ENCODE measurements at places on chromosomes 13 and 19. TPM values are rescaled to one million over a fixed set of nuclear protein-coding genes. Genes with fewer than 3 reads are reported as not detected.

- peak; percentile 64 for DNase-seq
Measured at GRCh38 chr13:67229481-67230403, at the start of gene PCDH9. Gene PCDH9, minus strand, starts transcription at chr13:67230336. Its CDS starts 1,896 bp downstream, at chr13:67228440.

DNA sequence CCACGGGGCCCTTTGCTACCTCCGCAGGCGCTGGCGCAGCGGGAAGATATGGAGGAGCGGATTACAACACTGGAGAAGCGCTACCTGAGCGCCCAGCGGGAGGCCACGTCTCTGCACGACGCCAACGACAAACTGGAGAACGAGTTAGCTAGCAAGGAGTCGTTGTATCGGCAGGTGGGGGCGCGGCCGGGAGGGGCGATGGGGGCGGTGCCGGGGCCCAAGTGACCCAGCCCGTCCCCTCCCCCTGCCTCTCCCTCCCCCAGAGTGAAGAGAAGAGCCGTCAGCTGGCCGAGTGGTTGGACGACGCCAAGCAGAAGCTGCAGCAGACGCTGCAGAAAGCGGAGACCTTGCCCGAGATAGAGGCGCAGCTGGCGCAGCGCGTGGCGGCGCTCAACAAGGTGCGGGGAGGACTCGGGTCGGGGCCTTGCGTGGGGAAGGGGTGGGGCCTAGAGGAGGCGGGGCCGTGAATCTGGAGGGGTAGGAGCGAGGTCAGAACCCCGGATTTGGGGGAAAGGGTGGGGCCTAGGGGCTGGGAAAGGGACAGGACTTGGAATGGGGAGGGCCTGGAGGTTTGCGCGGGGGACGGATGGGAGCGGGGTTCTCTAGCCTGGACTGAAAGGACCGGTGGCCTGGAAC is 13.7 kb downstream of the PPFIA3 start:
- no peak for DNase-seq

DNA sequence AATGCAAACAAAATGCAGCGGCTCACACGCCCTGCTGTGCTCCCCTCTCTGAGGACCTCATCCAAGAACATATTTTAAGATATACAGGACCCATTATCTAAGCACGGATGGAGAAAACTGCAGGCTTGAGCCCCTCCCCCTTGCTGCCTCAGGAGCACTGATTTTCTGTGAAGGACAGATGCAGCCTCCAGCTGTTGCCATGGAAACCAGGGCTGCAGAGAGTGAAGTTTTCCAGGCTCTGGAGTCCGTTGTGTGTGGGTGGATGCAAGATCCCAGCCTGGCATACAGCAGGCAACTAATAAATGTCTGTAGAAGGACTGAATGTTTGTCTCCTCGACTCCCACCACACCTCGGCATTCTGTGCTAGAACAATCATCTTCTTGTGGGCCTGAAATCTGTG is 105.6 kb upstream of the PEG3 start:
- peak; percentile 98 for DNase-seq

DNA sequence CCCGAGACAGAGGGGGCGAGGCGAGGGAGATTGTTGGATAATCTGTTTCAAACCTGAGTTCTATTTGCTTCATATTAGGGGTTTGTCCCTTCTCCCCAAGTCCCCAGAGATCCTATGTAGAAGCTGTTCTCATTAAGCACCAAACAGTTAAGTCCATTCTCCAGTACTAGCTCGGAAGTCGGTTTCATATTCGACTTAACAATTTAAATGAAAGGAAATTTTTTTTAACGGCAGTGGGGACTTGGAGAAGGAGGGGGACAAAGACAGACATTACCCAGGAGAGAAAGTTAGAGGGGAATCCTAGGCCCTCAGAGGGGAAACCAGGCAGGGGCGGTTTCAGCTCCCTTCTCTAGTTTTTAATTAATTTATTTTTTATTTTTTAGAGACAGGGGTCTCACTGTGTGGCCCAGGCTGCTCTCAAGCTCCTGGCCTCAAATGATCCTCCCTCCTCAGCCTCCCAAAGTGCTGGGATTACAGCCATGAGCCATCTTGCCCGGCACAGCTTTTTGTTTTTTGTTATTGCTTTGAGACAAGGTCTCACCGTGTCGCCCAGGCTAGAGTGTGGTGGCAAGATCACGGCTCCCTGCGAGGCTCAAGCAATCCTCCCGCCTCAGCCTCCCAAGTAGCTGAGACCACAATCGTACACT is 13.7 kb upstream of the TLE2 start:
- no peak for DNase-seq

GRCh38 chr19:35009424-35010415 is 9.6 kb downstream of the GRAMD1A start:
- no peak for DNase-seq

DNA sequence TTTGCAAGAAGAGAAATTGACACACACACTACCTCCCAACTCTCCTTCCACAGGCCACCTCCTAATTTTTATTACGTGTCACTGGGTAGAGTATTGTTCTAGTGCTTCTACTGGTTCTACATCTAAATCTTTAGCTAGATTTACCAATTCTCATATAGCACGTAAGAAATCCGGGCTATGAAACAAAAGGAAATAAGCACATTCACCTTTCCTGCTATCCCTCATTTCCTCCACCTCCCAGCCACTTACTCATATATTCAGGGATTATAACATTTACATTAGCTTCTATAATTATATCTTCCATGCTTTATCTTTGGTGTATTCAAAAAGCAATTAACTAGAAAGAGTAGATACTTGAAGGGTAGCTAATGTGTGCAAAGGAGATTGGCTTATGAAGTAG is 39.7 kb downstream of the USP12 start:
- DNase-seq, result no peak

GRCh38 chr13:91896547-91896946 is 498.1 kb downstream of the GPC5 start:
- no peak for DNase-seq

DNA sequence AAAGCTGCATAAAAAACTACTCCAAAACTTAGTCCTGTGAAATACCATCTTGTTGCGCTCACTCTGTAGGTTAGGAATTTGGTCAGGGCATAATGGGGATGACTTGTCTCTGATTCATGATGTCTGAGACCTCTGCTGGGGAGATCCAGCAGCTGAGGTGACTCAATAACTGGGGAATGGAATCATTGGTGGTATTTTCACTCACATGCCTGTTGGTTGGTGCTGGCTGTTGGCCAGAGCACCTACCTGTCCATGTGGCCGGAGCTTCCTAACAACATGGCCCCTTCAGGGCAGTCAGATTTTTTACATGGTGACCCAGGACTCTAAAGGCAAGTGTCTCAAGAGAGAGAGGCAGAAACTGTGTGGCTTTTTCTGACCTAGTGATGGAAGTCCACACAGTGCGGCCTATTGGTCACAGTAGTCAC is 7.4 kb upstream of the ESD start:
- no peak for DNase-seq

- no peak for DNase-seq
Measured at GRCh38 chr19:30349131-30349730, 23.0 kb upstream of the ZNF536 start.

- no peak for DNase-seq
Measured at GRCh38 chr13:46119883-46120614, 15.2 kb upstream of the CPB2 start.

DNA sequence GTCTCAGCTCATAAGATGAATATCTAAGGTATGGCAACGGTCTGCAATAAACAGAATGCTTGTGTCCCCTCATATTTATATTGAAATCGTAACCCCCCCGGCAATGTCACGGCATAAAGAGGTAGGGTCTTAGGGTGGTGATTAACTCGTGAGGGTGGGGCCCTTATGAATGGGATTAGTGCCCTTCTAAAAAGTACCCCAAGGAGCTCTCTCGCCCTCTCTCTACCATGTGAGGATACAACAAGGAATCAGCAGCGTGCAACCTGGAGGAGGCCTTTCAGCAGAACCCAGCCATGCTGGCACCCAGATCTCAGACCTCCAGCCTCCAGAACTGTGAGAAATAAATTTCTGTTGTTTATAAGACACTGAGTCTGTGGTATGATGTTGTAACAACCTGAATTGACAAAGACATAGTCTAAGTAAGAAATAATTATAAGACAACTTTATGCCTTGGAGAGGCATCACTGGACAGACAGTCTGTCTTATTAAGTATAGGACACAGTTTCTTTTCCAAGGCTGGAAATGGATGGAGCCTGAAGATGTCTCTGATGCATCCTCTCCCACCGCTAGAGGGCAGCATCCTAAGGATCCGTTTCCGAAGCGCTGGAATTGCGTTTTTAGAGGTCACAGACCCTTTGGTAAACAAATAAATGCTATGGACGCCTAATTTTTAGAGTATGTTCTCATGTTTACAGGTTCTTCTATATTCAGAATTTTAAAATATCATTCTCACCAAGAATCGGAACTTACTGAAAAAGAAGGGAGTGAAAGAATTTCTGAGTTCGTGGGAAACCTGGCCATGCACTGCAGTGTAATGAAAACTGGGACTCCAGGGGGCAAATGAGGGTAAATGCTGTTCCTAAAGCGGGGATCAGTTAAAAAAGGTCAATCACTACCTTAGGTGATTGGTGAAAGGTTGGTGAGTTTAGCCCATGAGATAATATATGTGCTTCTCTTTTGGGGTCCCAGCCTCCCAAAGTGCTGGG is 13.3 kb upstream of the LEUTX start:
- peak; percentile 14 for DNase-seq

Gene GPC5
- 3.1 TPM for polyA plus RNA-seq

Gene RASAL3
- polyA plus RNA-seq, result 1.1 TPM

Gene COL4A2
- polyA plus RNA-seq, result 79.8 TPM

Gene FLT1
- 17.8 TPM for polyA plus RNA-seq

Gene UPF3A
- 45.2 TPM for polyA plus RNA-seq

Data from brain (organoid and tissue), 16 donors.